Omental fat pad (tissue), 4 donors: ENCODE measurements at places on chromosomes 1 and 21. TPM values are rescaled to one million over a fixed set of nuclear protein-coding genes. Genes with fewer than 3 reads are reported as not detected.

Gene SHISAL2A
- total RNA-seq = not detected

Gene ZBED6
- 32.3 TPM for total RNA-seq

Gene RAB4A
- 20.5 TPM for total RNA-seq

Gene PRAMEF8
- total RNA-seq = not detected

Gene ARHGEF19
- 3.6 TPM for total RNA-seq

Gene FCRL2
- 0.56 TPM for total RNA-seq

Gene FBLIM1
- total RNA-seq = 15.9 TPM

Gene BCL2L15
- 0.25 TPM for total RNA-seq

GRCh38 chr1:18923756-18924211, 21.4 kb upstream of the ALDH4A1 start:
- DNase-seq = no peak

GRCh38 chr1:34320053-34320669, 143.5 kb downstream of the C1orf94 start:
- no peak for DNase-seq

GRCh38 chr1:164611754-164612642, 53.0 kb downstream of the PBX1 start:
- no peak for DNase-seq

DNA sequence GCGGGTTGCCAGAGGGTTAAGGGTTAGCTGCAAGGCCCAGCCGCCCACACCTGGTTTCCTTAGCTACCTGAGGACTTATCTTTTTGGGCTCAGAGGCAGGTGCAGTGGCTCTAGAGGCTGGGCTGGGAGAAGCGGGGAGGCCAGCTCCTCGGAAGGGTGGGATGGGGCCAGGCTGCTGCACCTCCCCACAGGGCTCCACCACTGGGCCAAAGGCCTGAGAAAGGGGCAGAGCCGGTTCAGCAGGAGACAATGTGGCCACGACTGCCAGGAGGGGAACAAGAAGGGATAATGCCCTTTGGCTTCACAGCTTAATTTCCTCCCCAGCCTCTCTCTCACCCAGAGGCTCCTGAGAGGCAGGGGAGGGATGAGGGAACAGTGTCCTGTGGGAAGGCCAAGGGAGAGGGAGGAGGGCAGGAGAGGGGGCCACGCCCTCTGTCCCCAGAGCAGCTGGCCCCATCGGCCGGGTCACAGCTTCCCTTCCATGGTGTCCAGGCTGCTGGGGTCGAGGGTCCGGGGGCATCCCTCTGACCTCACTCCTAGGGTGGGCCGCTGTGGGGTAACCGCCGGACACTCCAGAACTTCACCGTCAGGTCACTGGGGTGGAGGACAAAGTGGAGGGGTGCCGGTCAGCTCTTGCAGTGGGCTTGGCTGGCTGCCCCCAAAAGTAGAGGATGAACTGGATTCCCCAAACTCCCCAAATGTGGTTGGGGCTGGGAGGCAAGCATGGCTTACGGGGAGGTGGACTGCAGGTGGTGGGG, 50.4 kb downstream of the KIF21B start:
- no peak for DNase-seq

DNA sequence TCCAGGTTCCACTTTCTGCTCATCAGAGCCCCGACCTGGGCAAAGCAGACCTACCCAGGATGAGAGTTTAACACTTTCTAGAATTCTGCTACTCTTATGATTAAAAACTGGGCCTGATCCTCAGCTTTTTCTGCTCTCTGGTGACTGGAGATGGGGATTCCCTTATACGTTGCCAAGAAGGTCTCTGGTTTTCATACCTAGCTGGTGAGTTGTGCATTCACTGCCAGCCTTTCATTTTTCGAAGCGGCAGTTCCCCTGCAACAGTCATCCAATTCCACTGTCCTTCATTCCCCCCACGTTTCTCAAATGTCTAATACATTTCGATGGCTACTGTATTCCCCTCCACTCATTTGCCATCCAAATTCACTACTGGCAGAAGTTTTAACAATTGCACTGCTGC, 135.3 kb downstream of the ADSS2 start:
- DNase-seq = no peak

DNA sequence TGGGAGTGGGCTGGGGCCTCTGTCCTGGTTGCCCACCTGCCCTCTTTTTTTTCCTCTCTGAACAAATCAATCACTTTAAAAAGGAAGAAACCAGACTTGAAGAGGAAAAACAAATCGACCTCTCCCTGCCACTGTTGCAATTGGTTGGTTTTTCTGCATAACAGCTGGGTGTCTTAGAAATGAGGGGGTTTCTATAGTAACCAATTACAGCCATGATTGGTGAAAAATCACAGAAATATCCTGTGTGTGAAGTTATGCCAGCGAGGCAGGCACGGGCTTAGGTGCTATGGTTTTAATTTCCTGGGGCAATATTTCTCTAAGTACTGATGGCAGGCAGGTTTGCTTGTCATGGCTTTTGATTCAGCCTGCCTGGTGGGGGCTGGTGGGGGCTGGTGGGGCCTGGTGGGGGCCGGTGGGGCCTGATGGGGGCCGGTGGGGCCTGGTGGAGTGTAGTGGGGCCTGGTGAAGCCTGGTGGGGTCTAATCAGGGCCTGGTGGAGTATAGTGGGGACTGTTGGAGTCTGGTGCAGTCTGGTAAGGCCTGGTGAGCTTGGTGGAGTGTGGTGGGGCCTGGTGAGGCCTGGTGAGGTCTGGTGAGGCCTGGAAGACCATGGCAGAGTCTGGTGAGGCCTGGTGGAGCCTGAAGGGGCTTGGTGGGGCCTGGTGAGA, 54.6 kb downstream of the AJAP1 start:
- no peak for DNase-seq

GRCh38 chr1:92536211-92536979, 49.7 kb upstream of the GFI1 start:
- DNase-seq = no peak

- no peak for DNase-seq
Observed at GRCh38 chr1:180563026-180563827, 4.5 kb downstream of the OVAAL start.

GRCh38 chr1:180930687-180931086, 18.0 kb downstream of the KIAA1614 start:
- no peak for DNase-seq

DNA sequence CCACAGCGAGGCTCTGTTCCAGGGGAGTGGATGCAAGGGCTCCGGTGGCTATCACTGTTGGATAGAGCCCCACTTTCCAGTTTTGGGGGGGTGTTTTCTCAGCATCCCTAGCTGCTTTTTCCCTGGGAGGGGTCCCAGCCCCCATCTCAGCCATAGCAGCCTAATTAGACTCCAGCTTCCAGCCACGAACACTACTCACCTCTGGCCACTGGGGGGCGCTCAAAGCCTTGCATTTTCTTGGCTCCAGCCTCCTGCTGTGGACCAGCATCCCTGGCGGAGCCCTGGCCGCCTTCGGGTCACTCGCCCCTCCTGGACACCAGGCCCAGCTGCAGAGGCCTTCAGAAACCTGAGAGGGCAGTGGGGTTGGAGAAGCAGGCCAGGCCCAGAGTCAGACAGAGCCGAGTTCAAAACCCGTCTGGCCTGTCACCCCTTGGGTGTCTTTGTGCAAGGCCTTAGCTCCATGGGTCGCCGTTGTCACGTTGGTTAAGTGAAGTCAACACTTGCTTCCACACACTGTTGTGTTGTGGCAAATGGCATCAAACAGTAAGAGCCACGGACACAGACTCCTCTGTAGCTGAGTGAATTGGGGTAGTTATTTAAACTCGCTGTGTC, 93.5 kb upstream of the ACTL8 start:
- peak; percentile 43 for DNase-seq

DNA sequence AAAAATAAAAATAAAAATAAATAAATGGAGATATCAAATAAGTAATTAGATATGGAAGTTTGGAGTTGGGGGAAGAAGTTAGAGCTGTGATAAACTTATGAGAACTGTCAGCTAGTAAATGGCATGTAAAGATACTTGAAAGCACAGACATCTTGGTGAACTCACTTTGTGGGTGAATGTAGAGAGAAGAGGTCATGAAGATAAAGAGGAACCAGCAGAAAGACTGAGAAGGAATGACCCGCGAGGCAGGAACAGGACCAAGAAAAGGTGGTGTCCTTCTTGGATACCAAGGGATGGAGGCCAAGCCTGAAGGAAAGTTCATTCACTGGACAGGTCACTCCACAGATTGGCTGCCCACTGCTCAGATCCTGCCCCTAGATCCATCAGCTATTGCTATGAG, 4.7 kb upstream of the CAPZB start:
- DNase-seq = no peak

DNA sequence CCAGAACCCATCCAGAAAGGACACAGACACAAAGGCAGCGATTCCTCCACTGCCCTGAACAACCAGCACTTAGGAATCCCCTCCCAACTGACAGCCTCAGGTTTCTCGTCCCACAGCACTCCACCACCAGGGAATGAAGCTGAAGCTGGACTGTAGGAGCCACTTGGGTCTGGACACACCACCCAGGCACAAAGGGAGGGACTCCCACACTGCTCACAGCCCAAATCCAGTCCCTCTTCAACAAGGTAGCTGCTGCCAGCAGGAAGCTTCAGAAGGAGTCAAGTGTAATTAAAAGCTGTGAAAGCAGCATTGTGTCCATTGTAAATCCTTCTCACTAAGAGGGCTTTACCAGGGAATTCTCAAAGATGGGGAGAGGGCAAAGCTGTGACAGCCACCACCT, 29.0 kb downstream of the LMX1A start:
- no peak for DNase-seq

DNA sequence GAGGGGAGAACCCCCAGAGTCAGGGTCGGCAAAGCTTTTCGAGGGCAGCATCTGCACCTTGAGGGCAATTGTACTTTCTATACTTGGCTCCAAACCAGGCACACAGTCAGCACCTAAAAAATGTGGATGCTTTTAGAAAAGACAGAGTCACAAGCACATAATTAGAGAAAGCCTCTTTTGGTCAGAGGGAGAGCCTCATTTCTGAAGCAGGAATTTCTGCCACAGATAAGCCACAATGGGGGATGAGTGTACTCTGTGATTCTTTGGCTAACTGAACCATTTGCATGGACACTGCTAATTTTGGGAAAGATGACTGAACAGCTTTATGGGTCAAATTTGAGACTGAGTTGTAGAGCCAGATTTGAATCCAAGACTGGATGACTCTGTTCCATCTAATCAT, 635.7 kb downstream of the KIF26B start:
- no peak for DNase-seq

GRCh38 chr1:185345913-185346720, 29.1 kb upstream of the IVNS1ABP start:
- no peak for DNase-seq

GRCh38 chr1:217668351-217668940, 37.3 kb downstream of the SPATA17 start:
- DNase-seq = no peak

DNA sequence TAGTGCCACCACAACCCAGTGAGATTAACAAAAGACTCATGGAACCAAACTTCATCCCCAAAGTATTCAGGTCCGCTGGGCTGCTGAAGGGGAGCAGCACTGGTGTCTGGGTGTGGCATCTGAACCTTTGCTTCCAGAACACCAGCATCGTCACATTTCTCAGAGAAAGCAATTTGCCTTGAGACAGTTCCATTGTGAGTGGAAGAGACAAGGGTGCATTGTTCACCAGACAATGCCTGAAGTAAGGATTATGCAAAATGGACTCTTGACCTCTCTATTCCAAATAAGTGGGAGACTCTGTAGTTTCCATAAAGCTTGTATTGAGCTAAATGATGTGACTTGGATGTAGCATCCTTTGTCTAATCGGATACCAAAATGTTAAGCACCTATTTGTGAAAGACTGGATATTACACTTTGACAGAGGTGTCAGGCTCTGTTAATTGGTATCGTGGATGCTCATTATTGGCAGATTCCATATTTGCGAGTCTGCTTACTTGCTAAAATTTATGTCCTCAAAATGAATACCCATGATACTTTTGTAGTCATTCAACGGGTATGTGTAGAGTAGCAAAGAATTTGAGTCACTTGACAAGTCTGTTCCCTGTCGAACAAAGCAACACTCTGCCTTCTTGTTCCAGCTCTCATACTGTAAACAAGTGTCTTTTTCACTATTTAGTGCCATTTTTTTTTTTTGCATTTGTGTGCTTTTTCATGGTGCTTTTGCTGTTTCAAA, 75.6 kb downstream of the MRPS6 start:
- DNase-seq = no peak

DNA sequence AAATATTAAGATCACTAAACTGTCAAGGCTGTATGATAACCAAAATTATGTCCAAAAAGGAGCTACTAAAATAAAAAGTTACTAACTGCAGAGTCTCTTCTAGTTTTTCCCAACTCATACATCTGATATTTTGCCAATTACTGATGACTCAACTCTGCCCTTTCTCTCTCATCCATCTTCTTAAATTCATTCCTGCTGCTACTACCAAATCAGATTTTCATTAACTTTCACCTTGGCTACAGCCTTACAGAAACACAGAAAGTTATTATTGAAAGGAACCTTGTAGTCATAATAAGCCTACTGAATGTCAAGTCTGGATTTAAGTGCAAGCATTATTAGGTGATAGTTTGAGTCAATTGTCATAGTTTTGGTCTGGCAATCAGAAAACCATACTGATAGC, 273.1 kb downstream of the DPYD start:
- no peak for DNase-seq

DNA sequence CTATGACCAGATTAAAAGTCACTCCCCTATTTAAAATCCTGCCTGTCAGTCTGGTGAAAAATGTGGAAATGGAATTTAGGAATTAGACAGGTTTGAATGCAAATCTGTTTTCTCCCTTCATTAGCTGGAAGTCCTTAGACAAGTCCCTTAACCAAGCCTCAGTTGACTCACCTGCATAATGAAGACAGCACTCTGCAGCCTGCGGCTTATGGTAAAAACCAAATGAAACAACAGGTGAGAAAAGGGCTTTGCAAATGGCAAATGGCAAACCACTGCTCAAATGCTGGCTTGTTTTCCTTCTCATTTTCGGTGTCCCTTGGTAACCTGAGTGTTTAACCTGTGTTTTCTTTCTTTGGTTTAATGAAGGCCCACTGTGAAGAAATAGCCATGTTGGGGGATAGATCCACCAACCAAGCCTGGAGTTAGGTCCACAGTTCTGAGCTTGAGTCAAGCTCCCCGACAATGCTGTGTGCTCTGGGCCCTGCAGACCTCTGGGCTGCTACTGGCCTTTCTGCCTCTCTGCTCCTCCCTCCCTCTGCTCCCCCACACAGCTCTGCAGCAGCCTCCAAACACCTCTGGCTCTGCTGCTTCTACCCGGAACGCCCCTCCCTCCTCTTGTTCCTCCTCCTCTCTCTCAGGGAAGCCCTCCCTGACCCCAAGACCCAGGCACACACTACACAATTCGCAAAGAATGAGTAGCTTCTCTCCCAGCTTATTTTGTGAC, 641.8 kb downstream of the MATN1 start:
- no peak for DNase-seq

- DNase-seq = no peak
Observed at GRCh38 chr1:174194461-174194860, 35.1 kb downstream of the RABGAP1L start.

GRCh38 chr1:228706305-228706704, 29.0 kb upstream of the RHOU start:
- DNase-seq = no peak
